ENCODE measurements at places on chromosomes 1 and 21.

DNA sequence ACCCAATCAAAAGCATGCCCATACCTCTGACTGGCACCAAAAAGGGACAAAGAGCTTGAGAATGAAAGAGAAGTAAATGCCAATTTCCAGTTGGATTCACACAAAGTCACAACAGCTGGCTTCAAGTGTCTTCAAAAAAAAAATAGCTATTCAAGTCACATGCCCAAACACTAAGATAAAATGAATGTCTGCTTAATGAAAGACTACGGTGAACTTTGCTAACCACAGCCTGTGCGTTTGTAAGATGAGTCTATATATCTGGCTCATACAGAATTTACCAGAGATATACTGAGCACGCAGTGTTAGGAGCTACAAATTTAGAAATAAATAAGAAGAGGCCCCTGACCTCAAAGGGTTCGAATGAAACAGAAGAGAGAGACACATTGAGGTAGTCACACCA, 73.2 kb downstream of the DAB1 start:
- DNase-seq, result no peak

DNA sequence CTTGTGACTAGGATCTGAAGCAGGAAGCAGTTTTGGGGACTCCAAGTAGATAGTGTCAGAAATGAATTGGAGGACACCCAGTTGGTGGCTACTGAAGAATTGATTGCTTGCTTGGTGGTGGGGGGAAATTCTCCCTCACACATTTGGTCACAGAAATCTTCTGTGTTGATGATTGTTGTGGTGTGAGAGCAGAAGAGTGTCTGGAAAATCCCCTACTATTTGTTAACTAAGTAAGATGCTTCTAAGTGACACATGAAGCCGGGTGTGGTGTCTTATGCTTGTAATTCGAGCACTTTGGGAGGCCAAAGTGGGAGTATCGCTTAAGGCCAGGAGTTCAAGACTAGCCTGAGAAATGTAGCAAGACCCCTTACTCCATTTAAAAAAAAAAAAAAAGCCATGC, 22.5 kb upstream of the IPP start:
- no peak for DNase-seq

DNA sequence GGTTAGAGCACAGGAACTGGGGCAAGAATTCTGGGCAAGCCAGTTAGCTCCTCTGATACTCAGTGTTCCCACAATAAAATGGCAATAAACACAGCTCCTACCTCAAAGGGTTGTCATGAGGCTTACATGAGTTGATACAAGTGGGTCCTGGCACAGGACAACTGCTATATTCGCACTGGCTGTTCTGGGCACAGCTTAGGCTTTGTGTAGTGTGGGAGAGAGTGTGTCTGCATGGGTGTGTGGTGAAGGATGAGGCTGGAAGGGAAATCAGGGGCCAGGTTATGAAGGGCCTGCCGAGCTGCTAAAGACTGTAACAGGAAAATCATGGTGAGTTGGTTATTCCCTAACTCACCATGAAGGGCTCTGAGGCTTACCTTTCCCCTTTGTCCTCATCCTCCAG, 18.7 kb downstream of the ETV3 start:
- DNase-seq, result no peak

GRCh38 chr1:198917226-198917625, 278.4 kb downstream of the PTPRC start:
- no peak for DNase-seq

GRCh38 chr21:15870819-15871218, 141.0 kb downstream of the USP25 start:
- DNase-seq, result no peak

GRCh38 chr1:204222764-204223055, 8.9 kb upstream of the GOLT1A start:
- no peak for DNase-seq

DNA sequence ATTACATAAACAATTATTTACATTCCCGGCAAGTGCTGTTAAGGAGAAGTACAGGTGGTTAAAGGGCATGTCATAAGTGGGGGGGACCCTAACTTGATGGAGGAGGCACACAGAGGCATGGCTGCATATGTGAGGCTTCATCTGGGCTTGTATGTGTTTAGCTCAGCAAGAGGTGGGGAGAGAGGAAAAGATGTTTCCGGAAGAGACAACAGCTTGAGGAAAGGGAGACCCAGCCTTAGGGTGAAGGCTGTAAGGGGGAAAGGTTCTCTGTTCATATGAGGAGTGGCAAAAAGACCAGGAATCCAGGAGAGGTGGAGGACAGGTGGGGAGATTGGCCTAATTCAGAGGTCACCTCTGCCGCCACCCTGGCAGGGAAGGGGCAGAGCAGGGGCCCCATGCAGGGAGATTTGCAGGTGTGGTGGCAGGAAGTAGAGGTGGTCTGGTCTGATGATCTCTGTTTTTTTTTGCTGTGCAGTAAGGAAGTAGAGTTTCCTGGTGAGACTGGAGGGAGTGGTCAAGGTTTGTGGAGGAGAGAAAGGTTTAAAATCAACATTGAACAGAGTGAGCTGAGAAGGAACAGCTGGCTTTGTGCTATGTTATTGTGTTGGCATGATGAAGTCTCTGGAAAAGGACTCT, 9.0 kb downstream of the TRAF5 start:
- no peak for DNase-seq

GRCh38 chr1:71089536-71090270, 8.9 kb upstream of the ZRANB2 start:
- DNase-seq, result no peak

GRCh38 chr1:184620469-184620868, 134.2 kb downstream of the EDEM3 start:
- no peak for DNase-seq

DNA sequence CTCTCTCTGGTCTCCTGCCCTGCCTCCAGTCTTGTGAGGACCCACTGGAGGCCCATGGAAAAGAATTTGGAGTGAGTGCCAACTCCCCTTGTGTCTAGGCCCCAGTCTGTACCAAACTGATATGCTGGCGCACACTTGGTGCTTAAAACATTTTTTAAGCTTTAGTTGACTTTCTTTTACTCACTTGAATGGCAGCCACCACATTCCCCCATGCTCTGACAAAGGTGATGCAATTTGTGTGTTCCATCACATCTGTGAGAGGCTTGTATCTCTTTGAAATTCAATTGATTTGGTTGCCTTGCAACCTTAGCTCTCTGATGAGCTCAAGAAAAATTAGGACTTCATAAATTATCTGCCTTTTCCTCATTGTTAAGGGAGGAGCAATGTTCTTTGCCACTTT, 30.5 kb upstream of the WDTC1 start:
- no peak for DNase-seq

DNA sequence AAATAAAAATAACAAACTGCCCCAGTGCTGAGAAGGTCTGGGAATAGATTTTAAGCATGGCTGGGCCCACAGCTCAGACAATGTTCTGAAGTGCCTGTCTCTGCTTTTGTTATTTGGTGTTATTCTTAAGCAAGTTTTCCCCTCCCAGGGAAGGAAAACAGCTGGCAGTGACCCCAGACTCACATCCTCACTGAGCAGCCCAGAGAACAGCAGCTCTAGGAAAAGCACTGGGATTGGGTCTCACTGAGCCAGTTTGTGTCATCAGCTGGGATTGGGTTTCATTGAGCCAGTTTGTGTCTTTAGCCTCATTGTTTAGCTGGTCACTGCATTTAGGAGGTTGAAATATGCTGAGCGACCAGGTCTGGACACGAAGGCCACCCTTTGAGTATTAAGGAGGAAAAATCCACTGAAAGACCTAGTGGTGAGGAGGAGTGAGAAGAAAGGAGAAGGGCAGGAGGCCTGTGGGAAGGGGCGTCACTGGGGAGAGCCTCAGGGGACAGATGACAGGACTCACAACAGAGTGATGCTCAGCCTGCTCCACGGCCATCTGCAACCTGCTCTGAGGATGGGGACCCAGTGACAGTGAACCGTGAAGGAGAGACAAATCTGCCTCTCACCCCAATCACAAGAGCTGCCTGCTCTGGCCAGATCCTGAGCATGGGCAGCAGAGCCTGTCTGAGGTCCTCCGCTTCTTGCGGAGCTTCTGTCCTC, 103.8 kb downstream of the TOMM20 start:
- no peak for DNase-seq

DNA sequence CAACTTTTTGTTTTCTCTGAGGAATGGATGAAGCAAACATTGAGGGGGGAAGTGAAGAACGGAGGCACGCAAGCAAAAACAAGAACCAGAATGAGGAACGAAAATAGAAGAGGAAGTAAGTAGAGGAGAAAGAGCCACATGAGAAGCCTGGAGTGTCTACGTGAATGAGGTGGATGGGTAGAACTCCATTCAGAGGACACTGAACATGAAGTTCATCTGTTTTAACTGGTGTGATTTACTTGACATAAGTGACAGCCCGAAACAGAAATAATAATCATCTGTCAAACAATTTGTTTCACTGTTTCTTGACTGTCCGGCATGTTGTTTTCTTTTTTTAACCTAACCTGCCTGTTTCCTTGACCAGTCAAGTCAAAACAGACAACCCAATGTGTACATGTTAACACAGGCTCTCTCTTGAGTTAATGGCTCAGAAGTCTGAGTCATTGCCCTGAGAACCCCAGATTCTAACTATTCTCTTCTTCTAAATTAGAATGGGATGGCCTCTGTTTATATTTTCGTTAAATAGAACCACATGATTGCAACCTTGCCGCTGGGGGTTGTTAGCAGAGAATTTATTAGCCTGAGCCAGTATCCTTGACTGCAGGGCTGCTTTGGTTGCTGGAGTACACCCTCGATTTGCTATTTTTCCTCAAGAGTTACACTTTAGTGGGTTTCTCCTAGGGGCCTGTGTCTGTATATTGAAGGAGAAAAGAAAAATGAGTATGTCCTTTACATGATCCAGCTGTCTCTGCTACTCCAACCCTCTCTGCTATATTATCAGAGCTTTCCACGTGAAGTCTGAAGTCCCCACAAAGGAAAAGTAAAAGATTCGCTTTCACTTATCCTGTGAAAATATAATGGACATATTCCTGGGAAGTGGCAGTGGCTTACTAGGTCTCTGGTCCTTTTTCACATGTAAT, 151.7 kb downstream of the ZC3H11B start:
- peak; percentile 91 for DNase-seq

- DNase-seq, result no peak
These were observed 181.3 kb downstream of the ATP6V1G3 start for GRCh38 chr1:198359024-198359653.

All from CD14-positive monocyte (primary cell).